ENCODE measurements at places on chromosomes 1 and 21.

DNA sequence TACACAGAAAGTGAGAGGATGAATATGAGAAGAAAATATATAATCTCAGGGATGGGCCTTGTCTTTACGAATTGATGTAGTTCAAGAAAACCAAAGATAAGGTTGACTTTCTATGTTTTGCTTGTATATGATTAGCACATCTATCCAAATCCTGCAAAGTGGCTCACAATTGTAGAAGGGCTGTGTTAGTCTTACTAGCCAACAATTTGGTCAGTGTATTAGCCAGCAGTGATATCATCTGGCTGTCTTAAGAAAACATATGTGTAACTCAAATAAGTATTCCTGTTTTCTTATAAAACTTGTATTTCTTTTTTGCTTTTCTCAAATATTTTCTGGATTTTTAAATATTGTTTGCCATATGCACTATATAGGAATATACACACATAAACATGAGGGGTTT lies 5.5 kb downstream of the SDCCAG8 start:
- DNase-seq = no peak

- no peak for DNase-seq
Measured at GRCh38 chr1:10431070-10431730, 967 bp downstream of the CENPS start.

DNA sequence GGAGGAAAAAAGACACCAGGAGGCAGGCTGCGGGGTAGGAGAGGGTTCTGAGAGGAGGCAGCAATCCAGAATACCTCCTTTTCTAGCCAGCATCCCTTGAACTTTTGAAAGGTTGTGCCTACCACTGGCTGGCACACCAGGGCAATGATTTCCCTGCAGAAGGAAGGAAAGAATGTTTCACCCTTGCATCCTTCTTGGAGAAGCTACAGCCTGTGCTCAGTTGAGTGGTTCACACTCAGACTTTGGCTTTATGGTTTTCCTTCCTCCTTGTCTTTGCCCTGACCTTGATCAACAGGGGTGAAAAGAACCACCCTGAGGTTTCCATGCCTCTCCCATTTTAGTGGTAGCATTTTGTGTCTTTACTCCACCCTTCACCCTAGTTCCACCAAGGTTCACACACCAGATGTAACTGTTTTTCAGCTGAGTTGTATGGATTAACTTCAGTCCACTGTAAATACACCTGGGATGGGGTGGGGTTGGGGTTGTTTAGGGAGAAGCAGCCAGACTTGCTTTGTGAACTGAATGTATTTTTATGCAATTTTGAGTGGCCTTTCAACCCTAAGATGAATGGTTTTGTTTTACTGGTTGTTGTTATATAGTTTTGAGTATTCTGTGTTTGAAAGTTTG lies 122.3 kb downstream of the SYT2 start:
- no peak for DNase-seq

DNA sequence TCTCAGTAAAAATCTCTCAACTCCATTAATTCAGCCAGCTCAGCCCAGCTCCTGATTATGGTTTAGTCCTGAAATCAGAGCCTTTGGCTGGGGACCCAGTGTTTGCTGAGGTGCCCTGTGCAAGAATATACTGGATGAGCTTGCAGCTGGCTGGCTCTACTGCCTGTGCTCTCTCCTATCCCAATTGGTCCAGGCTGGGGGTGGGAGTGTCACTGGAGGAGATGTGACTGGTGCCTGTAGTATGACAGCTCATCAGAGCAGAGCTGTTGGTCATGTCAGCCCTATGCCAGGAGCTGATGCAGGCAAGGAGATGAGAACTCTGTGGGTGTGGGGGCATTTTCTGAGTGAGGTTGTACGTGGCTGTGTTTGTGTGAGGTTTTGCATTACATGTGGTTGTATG lies 87.0 kb downstream of the TNR start:
- no peak for DNase-seq

- DNase-seq = no peak
Measured at GRCh38 chr1:172638249-172638648, 20.7 kb upstream of the FASLG start.

DNA sequence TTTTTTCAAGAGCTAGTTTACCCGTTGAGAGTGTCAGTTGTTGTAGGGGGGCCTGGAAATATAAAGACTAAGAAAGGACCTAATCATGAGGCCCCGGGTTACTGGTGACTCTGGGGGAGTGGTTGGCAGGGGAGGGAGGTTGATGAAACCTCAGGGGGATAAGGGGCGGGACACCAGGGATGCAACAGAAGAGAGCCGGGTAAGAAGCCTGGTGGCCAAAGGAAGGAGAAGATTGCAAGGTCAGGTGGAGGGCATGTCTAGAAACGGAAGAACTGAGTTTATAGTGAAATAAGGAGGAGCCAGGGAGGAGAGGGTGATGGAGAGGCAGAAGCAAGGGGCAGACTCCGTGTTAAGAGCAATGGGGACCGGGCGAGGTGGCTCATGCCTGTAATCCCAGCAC lies 12.5 kb upstream of the SPOCD1 start:
- DNase-seq = no peak

- no peak for DNase-seq
Measured at GRCh38 chr1:172054172-172054571, 212.9 kb downstream of the DNM3 start.

DNA sequence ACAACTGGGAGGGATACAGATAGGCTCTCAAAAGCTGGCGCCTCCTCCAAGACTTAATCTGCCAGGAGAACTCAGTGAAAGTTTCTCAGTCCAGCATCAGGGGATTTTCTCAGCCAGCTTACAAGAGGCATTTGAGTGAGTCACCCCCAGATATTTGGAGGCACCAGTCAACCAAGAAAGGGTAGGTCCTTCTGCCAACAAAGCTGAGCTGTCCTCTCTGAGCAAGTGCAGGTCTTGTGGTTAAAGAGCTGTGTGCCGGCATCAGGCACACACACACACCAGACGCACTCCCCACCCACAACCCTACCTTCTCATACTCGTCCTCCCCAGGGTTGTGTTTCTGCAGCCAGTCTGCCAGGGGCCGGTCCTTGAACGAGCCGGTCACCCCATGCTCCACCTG lies 27.0 kb upstream of the PPP1R15B start:
- no peak for DNase-seq

- DNase-seq = no peak
Measured at GRCh38 chr1:60877376-60877775, 205.0 kb upstream of the NFIA start.

GRCh38 chr1:4090976-4091660 lies 191.0 kb upstream of the C1orf174 start:
- no peak for DNase-seq

- DNase-seq = no peak
Measured at GRCh38 chr1:203031467-203031866, 5.2 kb downstream of the PPFIA4 start.

All from BE2C (cell line).